ENCODE measurements at places on chromosomes 12 and 14.

- DNase-seq = no peak
These were observed 11.6 kb downstream of the FBXW8 start for GRCh38 chr12:116922194-116922897.

DNA sequence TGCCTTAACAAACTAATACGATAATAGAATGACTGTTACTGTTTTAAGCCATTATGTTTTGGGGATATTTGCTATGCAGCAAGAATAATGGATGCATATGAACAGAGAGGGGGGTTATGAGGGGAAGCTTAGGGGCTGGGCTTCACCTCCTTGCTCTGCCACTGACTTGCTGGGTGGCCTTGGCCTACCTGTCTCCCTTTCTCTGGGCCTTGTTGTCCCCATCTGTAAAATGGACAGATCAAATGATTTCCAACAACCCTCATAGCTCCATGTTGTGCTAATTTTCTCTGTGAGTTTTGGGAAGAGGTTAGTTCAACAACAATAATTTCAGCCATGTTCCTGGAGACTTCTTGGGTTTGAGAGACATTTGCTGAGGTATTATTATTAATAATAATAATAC lies 119.6 kb downstream of the VRK1 start:
- DNase-seq = no peak

- no peak for DNase-seq
These were observed 114.7 kb upstream of the C14orf180 start for GRCh38 chr14:104464907-104465306.

GRCh38 chr12:103965255-103965589 lies 450 bp upstream of the TDG start:
- no peak for DNase-seq

DNA sequence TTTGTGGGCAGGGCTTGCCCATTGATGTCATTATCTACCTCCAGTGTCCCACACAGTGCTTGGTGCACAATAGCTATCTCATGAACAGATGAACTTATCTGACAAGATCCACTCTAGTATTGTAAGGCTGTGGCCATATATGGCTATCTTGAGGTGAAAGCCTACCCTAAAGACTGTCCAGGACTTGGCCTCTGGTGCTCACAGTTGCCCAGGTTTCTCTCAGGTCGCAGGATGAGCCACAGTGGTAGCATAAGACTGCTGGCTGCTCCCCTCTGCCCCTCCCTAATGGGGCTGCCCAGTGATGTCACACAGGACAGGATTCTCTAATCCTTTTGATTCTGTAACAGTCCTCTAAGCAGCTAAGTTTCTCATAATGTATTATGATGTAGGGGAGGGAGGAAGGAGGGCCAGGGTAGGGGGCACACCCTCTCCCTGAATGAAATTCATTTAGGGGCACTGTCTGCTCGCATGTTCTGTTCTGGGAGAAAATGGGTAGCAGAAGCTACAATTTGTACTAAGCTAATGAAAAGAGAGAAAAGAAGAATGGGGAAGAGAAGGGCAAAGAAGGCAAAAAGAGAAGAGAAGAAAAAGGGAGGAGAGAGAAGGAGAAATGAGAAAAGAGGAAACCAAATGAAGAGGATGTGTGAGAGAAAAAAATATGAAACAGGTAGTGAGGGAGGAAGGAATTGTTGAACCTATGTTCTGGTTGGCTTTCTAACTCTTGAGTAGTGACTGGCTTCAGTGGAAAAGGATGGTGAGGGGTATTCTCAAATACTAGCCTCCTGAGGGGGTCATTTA lies 3.4 kb upstream of the PPM1A start:
- no peak for DNase-seq

GRCh38 chr12:51924551-51925319 lies 17.4 kb downstream of the ACVRL1 start:
- DNase-seq = no peak

- DNase-seq = no peak
These were observed 544.7 kb downstream of the ETNK1 start for GRCh38 chr12:23169696-23170013.

GRCh38 chr12:72197790-72198189 lies 74.4 kb upstream of the TRHDE start:
- no peak for DNase-seq

- DNase-seq = no peak
These were observed 31.5 kb downstream of the TMEM63C start for GRCh38 chr14:77212943-77213678.

GRCh38 chr14:88818018-88818417 lies 6.4 kb upstream of the TTC8 start:
- no peak for DNase-seq

DNA sequence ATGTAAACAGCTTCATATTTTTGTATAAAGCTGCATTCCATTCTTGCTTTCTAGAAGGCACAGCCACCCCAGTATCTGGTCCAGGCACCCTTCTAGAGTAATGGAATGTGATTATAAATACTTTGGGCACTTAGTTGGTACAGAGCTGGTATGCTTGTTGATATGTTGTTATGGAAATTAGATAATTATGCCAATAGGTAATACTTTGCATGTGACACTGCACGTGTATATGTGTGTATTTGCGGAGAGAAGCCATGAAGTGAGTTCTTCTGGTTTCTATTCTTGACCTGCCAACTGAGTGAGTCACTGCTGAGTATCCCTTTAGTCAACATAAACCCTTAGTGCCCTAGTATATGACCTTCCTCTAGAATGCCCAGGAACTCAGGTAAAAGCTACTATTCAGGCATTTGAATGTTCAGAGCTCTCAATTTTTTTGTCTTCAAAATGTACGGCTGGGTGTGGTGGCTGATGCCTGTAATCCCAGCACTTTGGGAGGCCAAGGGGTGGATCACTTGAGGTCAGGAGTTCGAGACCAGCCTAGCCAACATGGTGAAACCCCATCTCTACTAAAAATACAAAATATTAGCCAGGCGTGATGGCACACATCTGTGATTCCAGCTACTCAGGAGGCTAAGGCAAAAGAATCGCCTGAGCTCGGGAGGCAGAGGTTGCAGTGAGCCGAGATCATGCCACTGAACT lies 6.2 kb upstream of the TCP11L2 start:
- no peak for DNase-seq

DNA sequence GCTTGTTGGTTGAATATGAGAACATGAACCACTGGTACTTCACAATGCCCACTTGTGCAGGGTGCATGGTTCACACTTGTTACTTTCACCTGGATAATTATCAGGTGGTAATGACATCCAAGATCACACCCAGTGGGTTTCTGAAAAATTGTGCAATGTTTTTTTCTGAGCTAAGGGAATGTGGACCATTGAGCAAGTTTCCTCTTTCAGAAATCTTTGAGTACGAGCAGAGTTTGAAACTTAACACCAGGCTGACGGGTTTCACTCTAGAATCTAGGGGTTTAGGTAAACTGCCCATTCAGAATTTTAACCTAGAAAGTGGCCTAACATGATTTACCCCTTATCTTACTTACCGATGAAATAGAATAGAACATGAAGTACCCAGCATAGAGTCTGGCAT lies 389.6 kb downstream of the PAWR start:
- no peak for DNase-seq
